Stimulated activated CD4-positive, alpha-beta T cell treated with anti-CD3 and anti-CD28 coated beads, Interleukin-2, amount 100 ng/mL, for 24 hours (primary cell): ENCODE measurements at places on chromosomes 3 and 15.

DNA sequence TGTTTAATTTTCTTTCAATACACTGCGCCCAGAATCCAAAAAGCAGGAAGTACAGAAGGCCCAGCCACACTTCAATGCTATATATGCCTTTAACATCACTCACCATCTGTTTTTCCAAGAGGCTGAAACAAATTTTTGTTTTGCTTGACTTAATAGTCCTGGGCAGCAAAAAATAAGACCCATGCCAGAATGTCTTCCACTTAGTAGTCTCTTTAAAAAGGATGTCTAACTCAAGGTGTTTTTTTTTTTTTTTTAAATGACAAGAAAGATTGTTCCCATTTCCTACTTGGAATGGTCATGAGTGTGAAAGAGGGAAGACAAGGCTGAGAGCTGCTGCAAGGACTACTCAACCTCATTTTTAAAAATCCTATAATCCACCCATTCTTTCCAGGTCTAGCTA is 590.3 kb upstream of the SGO1 start:
- no peak for DNase-seq

GRCh38 chr15:70087708-70088352 is 9.9 kb downstream of the TLE3 start:
- no peak for DNase-seq

DNA sequence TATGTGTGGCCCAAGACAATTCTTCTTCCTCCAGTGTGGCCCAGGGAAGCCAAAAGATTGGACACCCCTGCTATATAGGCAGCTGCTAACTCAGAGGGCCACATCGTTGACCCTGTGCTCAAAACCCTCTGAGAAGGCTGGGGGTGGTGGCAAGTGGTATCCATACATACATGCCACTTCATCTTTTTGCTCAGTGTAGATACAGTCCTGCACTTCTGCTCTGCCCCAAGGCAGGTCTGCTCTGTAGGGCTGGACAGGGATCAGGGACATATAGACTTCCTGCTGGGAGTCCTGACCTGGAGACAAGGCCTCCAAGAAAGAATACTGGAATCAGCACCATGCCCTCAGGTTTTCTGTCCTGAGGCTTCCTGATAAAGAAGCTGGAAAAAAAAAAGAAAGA is 4.5 kb upstream of the HCN4 start:
- DNase-seq: no peak

- DNase-seq: no peak
Measured at GRCh38 chr15:76967067-76967466, 27.9 kb upstream of the PSTPIP1 start.

DNA sequence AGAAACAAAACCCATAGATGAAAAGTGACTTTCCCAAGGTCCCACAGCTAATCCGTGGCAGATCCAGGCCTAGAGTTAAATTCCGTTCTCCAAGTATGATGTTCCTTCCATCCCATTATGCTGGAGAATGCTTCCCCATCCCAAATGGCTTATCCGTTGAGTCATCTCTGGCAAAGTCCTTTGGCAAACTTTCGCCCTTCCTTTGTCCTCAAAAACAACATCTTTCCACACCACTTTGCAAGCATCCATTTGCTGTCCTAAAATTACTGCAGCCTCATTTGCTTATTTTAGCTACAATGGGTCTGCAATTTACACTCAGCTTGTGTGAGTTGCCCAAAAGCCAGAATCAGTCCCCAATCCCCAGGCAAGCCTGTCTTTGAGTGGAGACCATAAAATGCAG is 304.0 kb upstream of the TLE3 start:
- DNase-seq: no peak

DNA sequence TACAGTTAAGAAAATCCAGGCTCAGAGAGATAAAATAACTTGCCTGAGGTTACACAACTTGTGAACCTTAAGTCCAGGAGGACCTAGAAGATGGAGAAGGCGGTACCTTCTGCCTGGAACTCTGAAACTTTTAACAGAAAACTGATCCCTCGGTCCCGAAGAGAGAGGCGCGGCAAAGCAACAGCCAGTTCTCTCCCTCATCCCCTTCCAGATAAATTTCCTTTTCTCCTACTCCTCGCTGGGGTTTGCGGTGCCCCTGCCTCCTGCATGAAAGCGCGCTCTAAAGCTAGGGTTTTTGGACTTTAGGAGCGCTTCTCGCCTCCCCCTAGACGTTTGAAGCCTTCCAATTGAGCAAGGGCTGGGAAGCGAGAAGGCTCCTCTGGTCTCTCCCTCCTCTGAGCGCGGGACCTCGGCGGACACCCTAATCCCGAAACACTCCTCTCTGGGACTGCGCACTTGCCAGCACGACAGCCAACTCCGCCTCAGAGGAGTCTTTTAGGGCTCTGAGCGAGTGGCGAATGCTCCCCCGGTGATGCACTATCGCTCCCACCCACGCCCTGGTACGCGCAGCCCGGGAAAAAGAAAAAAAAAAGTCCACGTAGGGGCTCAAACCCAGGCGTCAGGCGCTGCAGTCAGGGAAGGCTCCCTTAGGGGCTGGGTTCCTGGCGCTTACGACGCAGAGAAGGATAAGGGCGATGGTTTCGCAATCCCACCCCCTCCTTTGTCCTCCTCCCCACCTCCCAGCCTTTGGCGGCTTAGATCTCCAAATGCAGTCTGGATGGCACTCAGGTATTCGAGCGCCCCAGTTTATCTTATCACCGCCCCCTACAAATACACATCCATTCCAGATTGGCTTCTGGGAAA is 7.9 kb upstream of the EOMES start:
- peak; percentile 26 for DNase-seq

DNA sequence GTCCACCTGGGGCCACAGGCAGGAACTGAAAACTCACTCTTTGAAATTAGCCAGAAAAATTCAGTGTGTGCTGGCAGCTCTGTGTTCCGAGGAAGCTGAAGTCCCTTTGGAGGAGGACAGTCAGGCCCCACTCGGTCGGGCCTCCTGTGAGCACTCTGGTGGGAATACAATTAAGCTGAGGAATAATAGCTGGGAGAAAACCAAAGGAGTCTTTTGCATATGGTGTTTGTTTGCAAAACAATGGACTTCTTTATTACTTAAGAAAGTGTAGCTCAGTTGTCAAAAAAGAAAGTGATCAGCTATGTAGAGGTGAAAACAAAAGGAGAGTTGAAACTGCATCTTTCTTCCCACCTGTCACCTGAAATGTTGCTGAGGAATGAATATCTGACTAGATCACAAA is 202.5 kb downstream of the MEIS2 start:
- DNase-seq: no peak

- DNase-seq: no peak
Measured at GRCh38 chr3:138778643-138779042, 56.1 kb downstream of the PIK3CB start.

DNA sequence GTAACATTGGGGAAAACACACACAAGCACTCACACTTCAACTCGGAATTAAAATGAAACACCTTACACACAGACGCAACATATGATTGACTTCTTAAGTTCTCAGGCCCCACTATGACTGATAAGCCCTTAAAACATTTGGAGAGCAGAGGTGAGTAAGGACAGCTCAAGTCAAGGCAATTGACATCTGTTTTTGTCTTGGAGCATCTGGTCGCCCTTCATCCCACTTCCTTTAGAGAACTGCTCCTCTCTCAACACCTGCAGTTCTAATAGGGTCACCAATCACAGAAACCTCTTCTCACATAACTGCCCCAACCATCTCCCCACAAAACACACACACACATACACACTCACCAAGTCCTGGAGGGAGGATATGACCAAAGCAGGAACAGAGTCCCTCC is 43.4 kb downstream of the ERC2 start:
- no peak for DNase-seq

- no peak for DNase-seq
Measured at GRCh38 chr3:195544634-195545033, 1.5 kb upstream of the PPP1R2 start.

GRCh38 chr3:195133462-195133861 is 137.5 kb downstream of the XXYLT1 start:
- DNase-seq: peak; percentile 61

GRCh38 chr3:148146947-148147826 is 550.5 kb upstream of the AGTR1 start:
- no peak for DNase-seq

- DNase-seq: no peak
Measured at GRCh38 chr15:67080118-67080899, 14.9 kb downstream of the SMAD3 start.

DNA sequence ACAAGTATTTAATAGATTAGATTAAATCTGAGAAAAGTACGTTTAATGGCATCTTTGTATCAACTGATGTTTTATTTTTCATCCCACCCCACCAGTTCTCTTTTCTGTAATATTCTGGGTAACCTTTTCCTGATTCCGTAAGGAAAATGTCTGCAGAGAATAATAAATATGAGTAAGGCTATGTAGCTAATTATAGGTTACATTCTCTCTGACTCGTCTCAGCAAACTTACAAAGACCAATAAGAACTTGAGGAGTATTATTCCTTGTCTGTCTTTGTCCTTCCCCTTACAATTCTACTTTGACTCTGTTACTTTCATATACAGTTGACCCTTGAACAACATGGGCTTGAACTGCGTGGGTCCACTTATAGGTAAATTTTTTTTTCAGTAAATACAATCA is 12.1 kb downstream of the SNAP23 start:
- no peak for DNase-seq

GRCh38 chr15:70416829-70417228 is 319.1 kb upstream of the TLE3 start:
- DNase-seq: no peak

- no peak for DNase-seq
Measured at GRCh38 chr3:157063926-157064325, 96.0 kb downstream of the CCNL1 start.

DNA sequence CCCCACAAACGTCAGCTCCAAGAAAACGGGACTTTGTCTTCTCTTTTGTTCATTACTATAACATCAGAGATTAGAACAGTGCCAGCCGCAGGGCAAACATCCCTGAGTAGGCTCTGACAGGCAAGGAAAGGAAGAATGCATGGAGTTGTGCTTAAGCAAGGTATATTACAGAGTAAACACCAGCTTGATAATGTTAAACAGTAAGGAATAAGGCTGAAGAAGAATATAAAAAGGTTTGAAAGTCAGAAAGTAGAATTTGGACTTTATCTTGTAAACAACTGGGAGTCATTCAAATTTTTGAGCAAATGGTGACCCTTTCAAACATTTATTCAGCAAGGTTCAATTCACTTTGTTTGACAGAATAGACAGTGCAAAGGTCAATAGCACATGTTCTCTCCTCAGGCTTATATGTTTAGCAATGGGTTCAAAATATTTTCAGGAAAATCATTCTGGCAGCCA is 11.0 kb downstream of the GABPB1 start:
- DNase-seq: no peak

DNA sequence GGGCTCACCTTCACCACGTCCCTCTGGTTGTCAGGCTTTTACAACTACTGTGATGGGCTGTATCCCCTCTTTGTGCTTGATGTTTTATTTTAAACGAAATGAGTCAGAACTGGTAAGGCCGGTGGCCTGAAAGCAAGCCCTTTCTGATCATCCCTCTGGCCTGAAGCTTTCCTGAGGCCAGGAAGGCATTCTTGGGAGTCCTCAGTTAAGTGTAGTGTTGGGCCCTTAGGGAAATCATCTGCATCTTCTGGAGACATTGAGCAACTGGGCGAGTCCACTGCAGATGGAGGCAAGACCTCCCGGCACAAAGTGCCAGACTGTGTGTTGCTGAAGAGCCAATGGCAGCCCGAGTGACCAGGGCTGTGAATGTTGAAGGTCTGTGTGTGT is 33.0 kb upstream of the AMOTL2 start:
- DNase-seq: no peak

DNA sequence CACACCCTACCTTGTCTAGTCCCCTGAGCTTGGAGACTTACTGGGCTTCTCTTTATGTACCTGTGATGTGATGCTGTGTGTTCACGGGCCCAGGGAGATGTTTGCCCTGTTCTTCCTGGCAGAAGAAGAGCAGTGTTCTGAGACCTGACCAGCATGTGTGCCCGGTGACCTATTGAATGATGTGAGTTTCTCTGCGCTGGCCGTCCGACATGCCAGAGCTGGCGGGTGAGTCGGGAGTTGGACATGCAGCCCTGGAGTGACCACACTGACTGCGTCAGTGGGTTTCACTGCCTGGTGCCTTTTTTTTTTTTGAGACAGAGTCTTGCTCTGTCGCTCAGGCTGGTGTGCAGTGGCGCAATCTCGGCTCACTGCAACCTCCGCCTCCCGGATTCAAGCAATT is 42.3 kb downstream of the CGNL1 start:
- DNase-seq: no peak

- DNase-seq: no peak
Measured at GRCh38 chr3:71850654-71851053, 65.7 kb upstream of the PROK2 start.

- no peak for DNase-seq
Measured at GRCh38 chr3:117728226-117728625, 1018.6 kb downstream of the TUSC7 start.

DNA sequence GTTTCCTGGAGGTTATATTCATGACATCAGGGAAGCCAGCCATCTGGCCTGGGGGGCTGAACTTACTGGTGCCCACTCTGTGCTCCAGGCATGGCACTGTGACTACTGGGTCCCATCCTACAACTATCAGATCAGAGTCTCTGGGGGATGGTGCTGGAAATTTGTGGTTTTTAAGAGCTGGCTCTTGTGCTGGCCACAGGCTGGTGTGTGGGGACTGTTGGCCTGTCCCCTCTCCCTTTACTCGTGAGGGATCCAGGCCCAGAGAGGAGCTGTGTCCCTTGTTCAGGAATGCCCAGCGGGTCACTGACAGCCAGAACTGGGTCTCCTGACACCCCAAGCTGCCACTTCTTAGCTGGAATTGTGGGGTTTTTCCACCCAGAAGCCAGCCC is 44.5 kb upstream of the SEC22A start:
- no peak for DNase-seq

- no peak for DNase-seq
Measured at GRCh38 chr3:53816425-53816824, 29.8 kb downstream of the CHDH start.

DNA sequence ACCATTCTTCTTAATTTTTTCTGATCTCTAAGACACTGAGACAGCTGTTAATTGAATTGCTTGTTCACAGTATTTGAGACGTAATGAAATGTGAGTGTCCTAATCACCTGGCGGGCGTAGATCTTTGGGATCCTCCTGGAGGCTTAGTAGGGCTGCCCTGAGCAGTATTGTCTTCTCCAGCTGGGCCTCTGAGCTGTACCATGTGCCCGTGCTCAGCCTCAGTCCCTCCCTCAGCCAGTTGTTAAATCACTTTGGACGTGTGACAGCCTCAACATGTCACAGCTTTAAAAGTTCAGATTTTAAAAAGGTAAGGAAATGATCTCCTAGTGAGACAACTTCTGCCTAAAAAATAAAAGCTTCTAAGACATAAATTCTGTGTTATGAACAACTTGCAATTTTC is 35.5 kb downstream of the IGF1R start:
- DNase-seq: no peak

DNA sequence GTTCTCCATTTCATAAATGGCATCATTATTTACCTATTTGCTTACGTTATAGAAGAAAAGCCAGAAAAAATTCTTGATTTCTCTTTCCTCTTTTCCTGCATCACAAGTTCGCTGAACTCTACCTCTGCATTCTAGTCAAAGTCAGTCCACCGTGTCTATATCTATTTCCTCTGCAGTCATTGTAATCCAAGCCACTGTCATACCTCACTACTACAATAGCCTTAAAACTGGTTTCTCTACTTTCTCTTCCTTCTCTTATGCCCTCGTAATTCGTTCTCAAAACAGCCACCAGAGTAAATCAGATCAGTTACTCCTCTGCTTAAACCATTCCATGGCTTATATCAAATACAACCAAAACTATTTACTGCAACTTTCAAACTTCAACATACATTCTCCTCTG is 13.4 kb upstream of the FAM81A start:
- no peak for DNase-seq
